Activated T-helper 2 cell treated with anti-CD3 and anti-CD28 coated beads, Interferon-gamma antibody, Interleukin-2, Interleukin-4, amounts not matched to agents 10 μg/mL and 5 μg/mL and 100 μg/mL, durations not matched to agents 14 hours and 24 hours and 36 hours (primary cell): ENCODE measurements at places on chromosomes 1 and 21.

DNA sequence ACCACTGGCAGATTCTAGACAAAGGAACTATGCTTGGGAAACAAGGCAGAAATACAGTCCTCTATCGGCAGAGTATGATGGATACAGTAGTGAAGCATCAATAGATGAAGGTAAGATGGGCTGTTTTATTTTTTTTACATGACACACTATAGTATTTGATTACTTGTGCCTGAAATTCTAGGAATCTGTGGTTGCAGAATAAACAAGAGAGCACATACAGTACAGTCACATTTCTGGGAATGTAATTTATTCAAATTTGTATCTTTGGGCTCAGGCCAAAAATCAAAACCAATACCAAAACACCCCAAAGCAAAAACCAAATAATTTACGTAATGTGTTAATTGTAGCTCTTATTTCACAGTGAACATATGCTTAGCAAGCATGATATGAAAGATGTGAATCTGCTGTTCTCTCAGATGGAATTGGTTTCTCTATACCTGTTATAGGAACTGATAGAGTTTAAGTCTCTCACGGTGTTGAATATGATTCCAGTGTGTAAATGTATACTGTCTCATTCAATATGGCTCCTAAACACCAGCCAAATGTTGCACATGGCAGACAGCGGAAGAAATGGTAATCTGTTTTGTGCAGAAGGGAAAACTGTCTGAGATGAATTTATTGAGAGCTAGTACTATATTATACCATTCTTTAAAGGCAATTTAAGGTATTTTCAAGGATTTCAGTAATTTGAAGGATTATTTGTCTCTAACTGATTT, 83.3 kb downstream of the SYT14 start:
- H3K4me1 ChIP-seq = no peaks in the 10 kb centered on the region
- no peak overlapping the region for H3K4me3 ChIP-seq
- no peak for DNase-seq
- no peak overlapping the region for H3K27ac ChIP-seq

- no peaks in the 10 kb centered on the region for H3K4me1 ChIP-seq
- no peaks in the 10 kb centered on the region for H3K36me3 ChIP-seq
- H3K27me3 ChIP-seq = peaks cover 3% of the 10 kb centered on the region
- no peak overlapping the region for H3K4me3 ChIP-seq
- DNase-seq = no peak
Observed at GRCh38 chr1:7745783-7746182, 25.3 kb upstream of the VAMP3 start.

GRCh38 chr1:74065081-74065480, 132.9 kb downstream of the LRRIQ3 start:
- no peak overlapping the region for H3K27ac ChIP-seq
- H3K36me3 ChIP-seq = no peaks in the 10 kb centered on the region
- no peak for DNase-seq
- no peak overlapping the region for H3K4me3 ChIP-seq
- no peaks in the 10 kb centered on the region for H3K4me1 ChIP-seq

GRCh38 chr1:210605099-210605498, 276.4 kb downstream of the HHAT start:
- peaks cover 20% of the 10 kb centered on the region for H3K27me3 ChIP-seq
- DNase-seq = no peak

DNA sequence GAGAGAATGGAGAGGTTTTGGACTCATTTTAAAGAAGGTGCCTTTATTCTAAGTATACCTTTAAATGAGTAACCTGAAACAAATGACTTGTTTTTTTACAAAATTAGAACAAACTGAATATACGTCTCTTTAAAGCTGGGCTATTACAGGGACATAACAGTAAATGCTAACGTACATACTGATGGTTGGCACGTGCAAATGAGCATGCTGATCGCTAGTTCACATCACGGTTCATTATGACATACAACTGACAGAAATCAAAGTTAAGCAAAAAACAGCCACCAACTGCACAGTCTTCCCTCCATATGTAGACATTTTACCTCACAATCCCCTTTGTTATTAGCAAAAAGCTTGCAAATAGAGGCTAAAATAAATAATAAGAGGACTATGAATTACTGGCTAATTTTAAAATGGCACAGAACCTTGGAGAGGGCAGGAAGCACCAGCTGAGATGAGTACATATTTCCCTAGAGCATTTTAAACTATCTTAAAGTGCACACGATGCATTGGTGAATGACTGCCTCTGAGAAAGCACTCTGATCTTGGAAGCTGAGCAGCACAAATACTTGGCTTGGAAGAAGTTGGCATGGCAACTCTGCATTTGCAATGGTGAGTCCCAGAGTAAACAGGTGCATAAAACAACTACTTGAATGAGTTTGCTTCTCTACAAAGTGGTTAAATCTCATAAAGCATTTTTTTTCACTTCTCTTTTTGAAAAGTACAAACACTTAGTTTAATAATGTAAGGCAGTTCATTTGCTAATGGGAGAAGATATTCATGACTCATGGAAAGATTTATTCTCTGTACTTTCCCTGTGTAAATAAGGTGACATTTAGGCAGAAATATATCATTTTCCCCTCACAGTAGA, 204.7 kb downstream of the LHX8 start:
- no peak for DNase-seq
- H3K36me3 ChIP-seq = no peaks in the 10 kb centered on the region
- H3K4me3 ChIP-seq = no peak overlapping the region
- no peaks in the 10 kb centered on the region for H3K4me1 ChIP-seq
- H3K27ac ChIP-seq = no peak overlapping the region
